ENCODE measurements at places on chromosomes 16 and 17.

DNA sequence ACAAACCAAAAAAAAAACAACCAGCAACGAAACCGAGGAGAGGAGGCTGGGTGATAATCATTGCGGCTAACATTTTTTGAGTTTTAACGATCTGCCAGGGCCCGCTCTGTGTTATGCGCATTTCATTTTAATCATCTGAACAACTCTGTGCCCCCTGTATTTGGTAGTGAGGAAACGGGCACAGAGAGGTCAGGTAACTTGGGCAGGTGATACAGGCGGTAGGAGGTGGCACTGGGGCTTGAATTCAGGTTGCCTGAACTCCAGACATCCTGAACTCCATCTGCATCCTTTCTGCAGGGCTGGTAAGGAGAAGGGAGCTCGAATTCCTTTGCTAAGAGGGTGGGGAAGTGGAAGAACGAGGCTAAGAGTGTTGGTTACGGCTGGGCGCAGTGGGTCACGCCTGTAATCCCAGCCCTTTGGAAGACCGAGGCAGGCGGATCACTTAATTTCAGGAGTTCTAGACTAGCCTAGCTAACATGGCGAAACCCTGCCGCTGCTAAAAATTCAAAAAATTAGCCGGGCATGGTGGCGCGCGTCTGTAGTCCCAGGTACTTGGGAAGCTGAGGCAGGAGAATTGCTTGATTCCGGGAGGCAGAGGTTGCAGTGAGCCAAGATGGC, 1.1 kb downstream of the CLUAP1 start:
- no peak for DNase-seq

- DNase-seq, result no peak
Measured at GRCh38 chr17:17056156-17056539, 13.9 kb downstream of the MPRIP start.

- DNase-seq, result no peak
Measured at GRCh38 chr17:21085707-21086106, 41.1 kb upstream of the DHRS7B start.

- no peak for DNase-seq
Measured at GRCh38 chr16:27642756-27643155, 92.8 kb downstream of the KATNIP start.

- DNase-seq, result no peak
Measured at GRCh38 chr17:31686495-31686894, 172.5 kb downstream of the COPRS start.

DNA sequence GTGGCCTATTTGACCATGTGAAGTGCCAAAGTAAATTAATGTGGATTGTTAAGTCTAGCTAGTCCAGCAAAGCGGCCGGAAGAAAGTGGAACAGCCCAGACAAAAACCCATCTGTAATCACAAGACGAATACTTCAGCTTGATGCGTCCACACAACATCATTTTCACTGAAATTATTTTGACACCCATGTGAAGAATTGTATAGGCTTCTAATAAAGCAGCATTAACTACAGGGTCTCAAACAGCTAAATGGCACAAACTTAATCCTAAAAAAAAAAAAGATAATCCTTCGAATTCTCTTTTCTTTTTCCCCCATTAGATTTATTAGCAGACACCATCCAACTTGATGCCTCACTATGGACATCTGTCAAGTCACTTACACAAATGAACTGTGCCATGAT, 73.8 kb downstream of the TOX3 start:
- no peak for DNase-seq

GRCh38 chr16:11050536-11050935, 106.2 kb downstream of the CLEC16A start:
- no peak for DNase-seq

DNA sequence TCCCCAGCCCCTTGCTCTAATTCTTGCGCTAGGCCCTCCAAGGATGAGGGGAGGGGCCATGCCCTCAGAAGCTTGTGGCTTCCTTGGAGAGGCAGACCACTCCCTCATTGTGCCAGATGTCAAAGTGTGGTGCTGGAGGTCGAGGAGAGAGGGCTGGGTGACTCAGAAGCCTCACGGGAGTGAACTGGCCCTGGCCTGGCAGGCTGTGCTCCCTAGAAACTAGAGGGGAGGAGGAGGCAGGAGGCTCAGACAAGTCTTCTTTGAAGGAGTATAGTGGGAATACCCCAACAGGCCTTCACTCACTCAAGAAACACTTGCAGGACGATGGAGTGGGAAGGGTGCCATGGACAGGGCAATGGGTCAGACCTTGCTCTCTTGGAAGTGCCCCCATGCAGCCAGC, 18.5 kb downstream of the ANKRD40 start:
- DNase-seq, result no peak

DNA sequence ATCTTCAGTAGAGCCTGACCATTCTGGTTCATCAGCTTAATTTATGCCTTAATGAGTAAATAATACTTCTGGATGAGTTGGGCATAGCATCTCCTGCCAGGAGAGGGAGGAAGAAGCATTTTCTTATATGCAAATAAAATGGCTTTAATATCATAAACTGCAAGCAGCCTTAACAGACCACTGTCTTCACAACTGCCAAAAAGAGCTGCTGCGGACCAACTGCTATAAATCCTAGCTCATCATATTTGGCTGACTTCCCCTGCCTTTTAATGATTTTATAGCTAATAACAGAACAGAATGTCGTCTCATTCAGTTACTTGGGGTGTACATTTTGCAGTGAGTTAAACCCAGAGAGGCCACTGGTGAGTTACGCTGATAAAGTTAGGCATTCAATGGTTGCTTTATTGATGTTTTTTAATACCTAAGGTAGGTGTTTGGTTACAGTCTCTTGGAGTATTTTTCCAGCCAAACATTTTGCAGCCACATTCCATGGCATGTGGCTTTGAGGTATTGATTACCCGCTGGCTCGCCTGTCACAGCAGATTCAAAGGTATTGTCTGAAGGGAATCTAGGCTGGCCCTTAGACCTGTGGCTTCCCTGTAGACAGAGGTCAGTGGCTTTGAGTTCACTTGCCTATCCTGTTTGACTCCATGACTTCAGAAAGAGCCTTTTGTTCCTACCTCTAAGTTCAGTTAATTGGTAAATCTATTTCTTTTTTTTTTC, 16.4 kb downstream of the FAM20A start:
- DNase-seq, result no peak

DNA sequence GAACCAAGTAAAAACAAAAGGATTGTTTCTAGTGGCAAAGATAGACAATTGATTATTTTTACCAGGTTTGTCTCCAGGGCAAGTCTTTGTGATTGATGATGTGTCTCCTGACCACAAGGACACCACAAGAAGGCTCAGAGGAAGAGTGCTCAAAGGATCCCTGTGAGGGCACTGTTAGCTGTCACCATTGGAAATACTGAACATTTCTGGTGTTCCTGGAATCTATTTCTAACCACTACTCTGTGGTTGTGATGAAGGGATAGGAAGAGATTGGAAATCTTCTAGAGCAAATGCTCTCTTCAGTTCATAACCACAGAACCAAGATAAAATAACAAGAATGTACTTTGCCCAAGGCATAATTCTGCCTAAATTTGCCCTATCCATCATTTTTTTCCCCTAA, 15.3 kb downstream of the RNF43 start:
- no peak for DNase-seq

- no peak for DNase-seq
Measured at GRCh38 chr17:35315283-35315682, 58.1 kb downstream of the SLFN11 start.
